ENCODE measurements at places on chromosomes 5 and 9.

DNA sequence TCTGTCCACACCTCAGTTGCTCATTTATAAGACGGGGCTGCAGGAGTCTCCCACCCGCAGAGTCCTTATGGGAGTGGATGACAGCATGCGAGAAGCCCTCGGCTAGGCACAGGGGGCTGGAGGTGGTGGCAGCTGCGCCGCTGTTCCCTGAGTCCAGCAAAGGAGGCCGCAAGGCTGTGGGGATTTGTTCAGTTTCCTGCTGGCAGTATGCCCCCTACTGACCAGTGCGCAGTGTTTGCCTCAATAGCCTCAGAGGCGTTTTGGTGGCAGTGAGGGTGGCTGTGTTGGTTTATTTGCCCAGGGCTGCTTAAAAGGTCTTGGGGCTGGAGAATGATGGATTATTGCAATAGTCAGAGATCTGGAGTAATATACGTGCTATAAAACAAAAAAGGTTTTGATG, 176.3 kb upstream of the OTULINL start:
- no peak for DNase-seq
- H3K27ac ChIP-seq, result no peak overlapping the region
- no peaks in the 10 kb centered on the region for H3K27me3 ChIP-seq

DNA sequence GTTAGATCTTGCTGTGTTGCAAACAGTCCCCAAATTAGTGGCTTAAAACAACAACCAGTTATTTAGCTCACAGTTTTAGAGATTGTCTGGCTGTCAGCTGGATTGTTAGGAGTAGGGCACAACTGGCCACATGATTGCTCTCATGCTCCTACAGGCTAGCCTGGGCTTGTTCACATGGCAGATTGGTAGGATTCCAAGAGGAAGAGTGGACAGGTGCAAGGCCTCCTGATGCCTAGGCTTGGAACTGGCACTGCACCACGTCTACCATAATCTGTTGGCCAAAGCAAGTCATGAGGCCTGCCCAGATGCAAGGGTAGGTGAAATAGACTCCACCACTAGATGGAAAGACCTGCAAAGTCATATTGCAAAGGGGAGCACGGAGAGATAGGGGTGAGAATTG, 76.4 kb downstream of the ACER2 start:
- H3K4me3 ChIP-seq, result no peak overlapping the region
- H3K36me3 ChIP-seq, result no peaks in the 10 kb centered on the region
- no peaks in the 10 kb centered on the region for H3K4me1 ChIP-seq
- no peak for DNase-seq
- H3K27me3 ChIP-seq, result peaks cover 3% of the 10 kb centered on the region

DNA sequence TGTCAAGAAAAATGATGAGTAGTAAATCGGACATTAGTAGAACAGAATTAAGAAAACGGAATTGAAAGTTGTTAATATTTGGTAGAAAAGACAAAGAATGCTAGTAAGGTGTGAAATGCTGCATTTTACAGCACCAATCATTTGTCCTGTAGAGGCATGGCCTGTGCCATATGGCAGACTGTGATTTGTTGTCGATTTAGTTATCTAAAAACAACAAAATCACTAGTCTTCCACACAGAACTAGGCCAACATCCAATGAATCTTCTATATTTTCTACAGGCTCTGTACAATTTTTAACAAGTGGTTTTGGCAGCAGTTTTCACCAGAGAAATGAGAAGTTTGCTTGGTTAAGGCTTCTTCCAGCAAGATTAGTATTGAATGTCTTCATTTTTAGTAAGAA, 10.4 kb downstream of the HNRNPK start:
- no peaks in the 10 kb centered on the region for H3K27me3 ChIP-seq
- no peak for DNase-seq
- no peak overlapping the region for H3K4me3 ChIP-seq
- peaks cover 75% of the 10 kb centered on the region for H3K36me3 ChIP-seq
- no peak overlapping the region for H3K27ac ChIP-seq

DNA sequence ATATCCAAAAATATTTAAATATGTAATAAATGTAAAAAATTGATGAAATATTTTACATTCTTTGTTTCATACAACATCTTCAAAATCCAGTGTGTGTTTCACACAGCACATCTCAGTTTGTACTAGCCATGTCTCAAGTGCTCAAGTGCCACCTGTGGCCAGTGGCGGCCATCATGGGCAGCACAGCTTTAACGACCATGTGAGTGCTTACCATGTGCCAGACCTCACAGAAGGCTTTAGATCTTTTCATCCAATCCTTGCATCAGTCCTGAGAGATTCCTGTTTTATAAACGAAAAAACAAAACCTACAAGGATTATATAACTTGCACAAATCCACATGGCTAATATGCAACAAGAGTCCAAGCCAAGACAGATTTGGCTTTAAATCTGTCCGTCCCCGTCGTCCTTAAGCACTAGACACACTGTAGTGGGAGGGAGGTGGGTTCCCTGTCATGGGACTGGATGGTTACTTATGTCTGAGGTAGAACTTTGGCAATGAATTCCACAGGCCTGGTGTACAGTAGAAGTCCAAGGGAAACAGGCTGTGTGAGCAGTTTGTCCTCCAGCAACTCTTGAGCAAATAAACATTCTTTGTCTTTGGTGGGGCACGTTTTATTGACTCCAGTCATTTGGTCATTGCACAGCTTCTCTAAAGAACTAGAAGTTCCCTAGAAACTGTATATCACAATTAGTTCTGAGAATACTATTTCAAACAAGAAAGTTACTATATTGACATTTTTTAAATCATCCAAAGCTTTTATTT, 25.0 kb upstream of the F2R start:
- H3K27ac ChIP-seq, result no peak overlapping the region
- H3K36me3 ChIP-seq, result no peaks in the 10 kb centered on the region
- no peak overlapping the region for H3K4me3 ChIP-seq
- no peaks in the 10 kb centered on the region for H3K4me1 ChIP-seq
- no peak for DNase-seq

DNA sequence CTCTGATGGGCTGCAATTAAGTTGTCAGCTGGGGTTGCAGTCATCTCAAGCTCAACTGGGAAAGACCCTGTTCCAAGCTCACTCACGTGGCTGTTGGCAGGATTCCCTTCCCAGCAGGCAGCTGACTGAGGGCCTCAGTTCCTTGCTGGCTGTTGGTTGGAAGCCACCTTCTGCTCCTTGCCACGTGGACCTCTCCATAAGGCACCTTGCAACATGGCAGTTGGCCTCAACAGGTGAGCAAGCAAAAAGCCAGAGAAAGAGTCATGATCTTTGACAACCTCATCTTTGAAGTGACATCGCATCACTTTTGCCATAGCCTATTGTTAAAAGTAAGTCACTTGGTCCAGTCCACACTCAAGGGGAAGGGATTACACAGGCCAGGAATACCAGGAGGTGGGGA, 17.8 kb upstream of the PRELID2 start:
- no peaks in the 10 kb centered on the region for H3K4me1 ChIP-seq
- no peaks in the 10 kb centered on the region for H3K36me3 ChIP-seq
- no peaks in the 10 kb centered on the region for H3K27me3 ChIP-seq
- DNase-seq, result no peak

GRCh38 chr5:130836729-130837649, 328.1 kb downstream of the HINT1 start:
- H3K27me3 ChIP-seq, result no peaks in the 10 kb centered on the region
- H3K4me3 ChIP-seq, result peak overlapping the region; percentile 2
- H3K4me1 ChIP-seq, result peaks cover 19% of the 10 kb centered on the region
- H3K36me3 ChIP-seq, result no peaks in the 10 kb centered on the region
- no peak for DNase-seq
- H3K27ac ChIP-seq, result peak overlapping the region; percentile 67

- H3K36me3 ChIP-seq, result no peaks in the 10 kb centered on the region
- H3K27ac ChIP-seq, result no peak overlapping the region
- H3K4me1 ChIP-seq, result no peaks in the 10 kb centered on the region
- no peak for DNase-seq
- H3K27me3 ChIP-seq, result no peaks in the 10 kb centered on the region
- no peak overlapping the region for H3K4me3 ChIP-seq
These were observed 40.9 kb upstream of the CTNNA1 start for GRCh38 chr5:138712324-138712723.

Measured in DND-41 (cell line).